ENCODE measurements at places on chromosomes 2 and 18.

DNA sequence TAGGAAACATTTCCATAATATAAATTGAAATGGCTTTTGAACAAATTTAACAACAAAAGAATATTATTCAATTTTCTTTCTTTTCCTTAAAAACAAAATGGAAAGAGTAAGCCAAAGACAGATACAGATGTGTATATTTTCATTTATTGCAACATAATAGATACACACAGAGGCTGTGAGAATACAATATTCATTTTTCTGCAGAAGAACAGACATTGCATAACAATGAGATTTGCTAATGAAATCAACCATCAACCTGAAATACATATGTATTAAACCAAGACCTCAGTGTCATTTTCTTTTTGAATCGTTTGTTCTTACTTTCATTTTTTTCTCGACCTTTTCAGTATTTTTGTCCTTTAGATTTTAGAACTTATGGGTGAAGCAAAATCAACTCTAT, 95.1 kb downstream of the BAZ2B start:
- no peak for DNase-seq

DNA sequence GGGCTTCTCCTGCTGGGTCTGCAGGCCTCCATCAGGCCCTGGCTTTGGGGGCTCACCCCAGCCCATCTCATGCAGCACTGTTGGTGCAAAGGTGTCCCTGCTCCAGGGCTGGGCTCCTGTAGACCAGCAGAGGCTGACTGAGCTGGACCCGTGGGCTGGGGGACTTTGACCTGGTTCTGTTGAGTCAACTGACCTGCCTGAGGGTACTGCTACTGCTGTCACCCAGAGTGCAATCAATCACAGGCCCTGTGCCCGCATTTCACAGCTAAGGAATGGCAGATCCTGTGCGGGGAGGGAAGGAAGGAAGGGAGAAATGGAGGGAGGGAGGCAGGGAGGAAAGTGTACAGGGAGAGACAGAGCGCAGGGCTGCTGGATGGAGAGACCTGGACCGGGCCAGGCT, 136.8 kb downstream of the TPO start:
- DNase-seq = no peak

GRCh38 chr2:166958986-166959481, 70.8 kb downstream of the XIRP2 start:
- DNase-seq = peak; percentile 4

GRCh38 chr2:179512281-179513035, 247.8 kb upstream of the SESTD1 start:
- no peak for DNase-seq

DNA sequence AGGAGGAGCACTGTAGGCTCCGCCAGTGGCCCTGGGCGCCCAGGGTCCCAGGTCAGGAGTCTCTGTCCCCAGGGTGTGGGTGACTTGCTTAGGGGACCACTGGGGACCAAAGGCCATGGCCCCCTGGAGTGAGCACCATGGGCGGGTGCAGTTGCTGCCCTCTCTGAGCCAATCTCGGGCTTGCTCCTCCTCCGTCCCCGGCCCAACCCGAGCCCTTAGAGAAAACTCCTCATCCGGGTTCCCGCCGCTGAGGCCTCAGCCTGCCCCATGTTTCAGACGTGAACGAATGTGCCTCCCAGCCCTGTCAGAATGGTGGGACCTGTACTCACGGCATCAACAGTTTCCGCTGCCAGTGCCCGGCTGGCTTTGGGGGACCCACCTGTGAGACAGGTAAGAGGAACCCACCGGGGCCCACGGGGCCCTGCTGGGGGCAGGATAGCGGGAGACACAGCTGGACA, 38.6 kb downstream of the SNED1 start:
- no peak for DNase-seq

- no peak for DNase-seq
Observed at GRCh38 chr2:230181195-230181594, 38.6 kb downstream of the SP110 start.

DNA sequence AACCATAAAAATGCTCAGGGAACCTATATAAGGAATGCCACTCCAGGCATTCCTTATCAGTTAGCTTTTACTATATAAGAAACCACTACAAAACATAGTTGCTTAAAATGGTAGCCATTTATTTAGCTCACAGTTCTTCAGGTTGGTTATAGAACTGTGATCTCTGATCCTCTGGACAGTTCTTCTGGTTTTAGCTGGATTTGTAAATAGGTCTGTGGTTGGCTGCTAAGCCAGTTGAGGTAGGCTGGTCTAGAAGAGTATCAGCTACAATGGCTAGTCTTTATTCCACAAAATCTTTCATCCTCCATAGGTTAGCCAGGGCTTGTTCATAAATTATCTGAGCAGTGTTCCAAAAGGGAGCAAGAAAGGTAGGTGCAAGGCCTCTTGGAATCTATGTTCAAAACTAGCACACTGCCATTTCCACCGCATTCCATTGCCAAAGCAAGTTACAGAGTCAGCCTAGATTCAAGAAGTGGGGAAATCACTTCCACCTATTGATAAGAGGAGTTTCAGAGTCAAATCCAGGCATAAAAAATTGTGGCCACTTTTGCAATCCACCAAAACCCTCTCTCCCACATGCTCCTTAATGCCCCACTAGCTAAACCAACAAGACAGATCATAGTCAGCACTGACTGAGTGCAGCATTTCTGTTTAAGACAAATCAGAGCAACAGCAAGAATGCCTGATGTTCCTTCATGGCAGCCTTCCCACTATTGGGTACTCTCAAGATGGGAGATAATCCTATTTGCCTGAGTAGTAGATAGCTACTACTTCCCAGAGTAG, 146.4 kb downstream of the IRS1 start:
- no peak for DNase-seq

GRCh38 chr2:55391615-55392242, 27.9 kb downstream of the CCDC88A start:
- no peak for DNase-seq

GRCh38 chr18:50727721-50728471, 91.9 kb downstream of the MRO start:
- DNase-seq = no peak

DNA sequence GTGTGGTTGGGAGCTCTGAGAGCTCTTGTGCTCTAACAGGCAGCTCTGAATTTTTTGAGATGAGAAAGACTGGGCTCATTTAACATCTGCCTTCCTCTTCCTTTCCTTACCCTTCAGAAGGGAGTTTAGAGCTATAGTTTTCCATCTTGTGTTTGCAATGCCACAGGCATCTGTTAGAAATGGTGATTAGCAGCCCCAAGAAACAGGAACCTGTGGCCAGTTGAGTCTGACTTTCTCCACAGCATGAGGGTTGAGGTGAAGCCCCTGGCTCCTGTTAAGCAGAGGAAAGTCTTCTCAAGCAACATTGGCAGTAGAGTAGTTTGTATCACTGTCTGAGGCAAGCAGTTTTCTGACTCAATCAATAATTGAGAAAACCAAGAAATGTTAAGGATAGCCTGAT, 577.4 kb downstream of the ZEB2 start:
- no peak for DNase-seq

DNA sequence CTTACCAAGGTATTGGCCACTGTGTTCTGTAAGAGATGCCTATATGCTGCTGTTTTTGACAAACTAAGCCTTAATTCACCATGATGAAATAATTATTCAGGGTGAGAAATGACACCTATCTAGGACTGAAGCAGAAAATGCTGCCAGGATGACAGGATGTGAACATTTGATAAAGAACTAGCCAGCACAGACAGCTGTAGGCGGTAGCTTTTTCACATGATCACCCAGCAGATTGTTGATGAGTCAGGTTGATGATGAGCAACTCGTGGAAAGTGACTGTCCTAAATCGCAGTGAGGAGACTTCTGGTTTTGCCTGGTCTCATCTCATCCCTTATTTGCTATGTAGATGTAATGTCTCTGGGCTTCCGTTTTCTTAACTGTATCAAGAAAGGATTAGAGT, 144.1 kb downstream of the PRPF40A start:
- peak; percentile 62 for DNase-seq

GRCh38 chr2:13488965-13489364, 772.2 kb downstream of the TRIB2 start:
- DNase-seq = no peak

- peak; percentile 60 for DNase-seq
Observed at GRCh38 chr2:150520887-150521664, 33.6 kb upstream of the RND3 start.

GRCh38 chr18:54859667-54860421, 31.6 kb downstream of the RAB27B start:
- no peak for DNase-seq

- DNase-seq = no peak
Observed at GRCh38 chr2:97994476-97994875, 1.3 kb downstream of the TMEM131 start.

GRCh38 chr2:74063486-74063885, 78.8 kb downstream of the TET3 start:
- DNase-seq = no peak

GRCh38 chr2:157627594-157628476, 829 bp downstream of the ACVR1C start:
- DNase-seq = no peak

GRCh38 chr2:198525211-198525969, 721.0 kb downstream of the PLCL1 start:
- DNase-seq = no peak

- DNase-seq = peak; percentile 49
Observed at GRCh38 chr2:60318544-60318943, 234.9 kb downstream of the BCL11A start.

DNA sequence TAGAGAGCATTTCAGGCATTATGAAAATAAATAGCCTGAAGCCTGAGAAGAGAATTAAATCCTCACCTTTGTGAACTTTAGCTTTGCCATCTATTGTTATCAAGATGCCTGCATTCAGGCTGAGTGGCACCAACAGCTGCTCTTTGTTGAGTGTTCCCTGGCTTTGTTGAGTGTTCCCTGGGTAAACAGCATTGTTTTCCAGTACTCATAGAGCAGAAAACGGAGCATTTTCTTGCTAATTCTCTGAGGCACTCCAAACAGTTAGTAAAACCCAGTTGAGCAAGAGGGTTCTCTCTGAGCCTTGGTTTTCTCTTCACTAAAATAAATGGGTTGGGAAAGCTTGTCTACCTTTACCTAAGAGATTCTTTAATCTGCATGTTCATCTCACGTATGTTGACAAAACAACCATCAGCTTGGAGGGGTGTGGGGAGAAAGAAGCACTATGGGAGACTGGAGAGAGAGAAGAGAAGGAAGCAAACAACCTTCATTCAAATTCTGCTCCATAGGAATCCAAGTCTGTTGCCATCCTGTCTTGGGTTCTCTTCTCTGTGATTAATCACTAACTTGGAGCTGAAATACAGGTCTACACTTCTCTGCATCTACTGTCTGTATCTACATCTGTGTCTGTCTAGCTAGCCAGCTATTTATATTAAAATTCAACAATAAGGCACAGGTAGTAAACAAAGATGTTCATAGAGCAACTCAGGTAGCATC, 567.0 kb upstream of the SOX11 start:
- DNase-seq = no peak

- peak; percentile 54 for DNase-seq
Observed at GRCh38 chr2:64998658-64999061, 9.5 kb downstream of the SLC1A4 start.

DNA sequence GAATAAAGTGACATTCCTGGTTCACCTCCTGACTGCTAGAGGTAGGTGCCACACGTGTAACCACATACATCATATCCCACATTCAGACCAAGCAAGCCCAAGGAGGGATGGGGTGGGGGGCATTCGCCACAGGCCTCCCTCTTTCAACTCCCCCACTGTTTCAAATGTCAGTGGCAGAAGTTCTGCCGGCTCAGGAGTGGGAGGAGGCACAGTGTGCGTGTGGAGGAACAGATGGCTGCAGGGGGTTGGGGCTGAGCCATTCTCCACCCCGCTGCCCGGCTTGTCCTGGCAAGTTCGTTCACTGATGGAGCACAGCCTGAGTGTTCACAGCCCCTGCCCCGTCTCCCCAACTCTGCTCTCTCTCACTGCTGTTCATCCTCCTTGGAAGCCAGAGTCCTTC, 75.4 kb upstream of the TANC1 start:
- DNase-seq = peak; percentile 76

GRCh38 chr18:79513381-79514081, 117.8 kb downstream of the NFATC1 start:
- DNase-seq = no peak

- DNase-seq = peak; percentile 33
Observed at GRCh38 chr2:225041207-225041850, 939 bp downstream of the DOCK10 start.

- peak; percentile 39 for DNase-seq
Observed at GRCh38 chr2:188765522-188766470, 208.4 kb upstream of the COL3A1 start.

DNA sequence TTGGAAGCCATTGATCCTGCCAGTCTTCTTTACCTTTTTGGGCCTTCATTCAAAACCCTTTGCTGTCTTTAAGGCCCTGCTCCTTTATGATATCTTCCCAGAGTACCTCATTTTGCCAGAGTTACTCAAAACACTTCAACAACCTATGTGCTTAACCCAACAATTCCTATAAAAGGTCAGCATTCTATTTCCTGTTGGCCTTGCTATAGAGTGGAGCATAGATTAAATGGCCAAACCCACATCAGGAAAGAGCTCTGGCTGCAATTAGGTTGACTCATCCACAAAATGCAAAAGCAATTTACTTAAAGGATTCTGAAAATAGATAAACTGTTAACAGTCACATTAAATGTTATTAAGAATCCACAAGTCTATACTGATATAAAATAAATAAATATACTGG, 21.2 kb downstream of the MRPL33 start:
- no peak for DNase-seq

DNA sequence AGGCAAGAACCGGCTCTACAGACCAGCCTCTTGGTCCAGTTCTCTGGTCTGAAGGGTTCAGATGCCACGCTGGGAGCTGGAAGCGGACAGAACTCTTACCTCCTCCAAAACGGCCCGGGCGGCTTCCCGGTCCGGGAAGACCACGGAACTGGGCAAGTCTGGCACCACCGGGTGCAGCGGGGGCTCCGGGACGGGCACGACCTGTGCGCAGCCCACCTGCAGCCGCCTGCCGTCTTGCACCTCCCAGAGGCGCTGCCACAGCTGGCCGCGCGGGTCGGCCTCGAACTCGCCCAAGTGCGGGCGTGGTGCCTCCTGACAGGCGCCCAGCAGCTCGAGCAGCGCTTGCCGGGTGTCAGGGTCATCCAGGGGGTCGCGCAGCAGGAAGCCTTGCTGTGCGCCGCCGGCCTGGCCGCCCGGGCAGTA, 773 bp downstream of the CMPK2 start:
- no peak for DNase-seq

GRCh38 chr2:649426-650342, 27.5 kb downstream of the TMEM18 start:
- no peak for DNase-seq

DNA sequence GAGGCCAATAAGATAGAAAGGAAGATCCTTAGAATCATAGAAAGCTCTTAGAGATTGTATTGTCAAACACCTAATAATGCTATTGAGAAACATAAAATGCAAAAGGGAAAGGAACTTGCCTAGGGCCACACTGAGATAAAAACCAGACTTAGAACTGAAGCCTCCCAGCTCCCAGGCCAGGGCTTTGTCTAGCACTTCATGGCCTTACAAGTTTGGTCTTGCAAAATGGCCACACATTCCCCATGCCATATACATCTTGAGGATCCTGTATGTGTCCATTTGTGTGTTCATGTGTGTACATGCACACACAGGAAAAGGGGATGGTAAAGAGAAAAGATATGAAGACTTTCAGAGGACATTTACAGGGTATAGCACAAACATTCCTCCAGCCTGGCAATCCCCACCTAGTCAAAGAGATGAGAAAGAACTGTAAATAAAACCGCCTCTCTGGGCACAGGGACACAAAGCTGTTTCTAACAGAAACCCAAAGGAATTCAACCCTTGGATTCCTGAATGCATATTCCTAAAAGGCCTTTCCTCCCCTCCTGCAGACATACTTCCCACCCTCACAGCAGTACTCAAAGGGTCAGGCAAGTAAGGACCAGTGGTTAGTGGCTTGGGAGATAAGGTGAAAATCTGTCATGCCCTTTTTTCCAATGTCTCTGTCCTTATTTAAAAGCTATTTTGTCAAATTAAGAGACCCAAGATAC, 99.7 kb upstream of the KLHL29 start:
- DNase-seq = peak; percentile 64
